ENCODE measurements at places on chromosomes 6 and 20. TPM values are rescaled to one million over a fixed set of nuclear protein-coding genes. Genes with fewer than 3 reads are reported as not detected.

The NHSL1 gene
- total RNA-seq = 1.1 TPM

The B3GAT2 gene
- not detected for total RNA-seq

The RIMS4 gene
- not detected for total RNA-seq

The RBPJL gene
- not detected for total RNA-seq

Measured in activated T-helper 17 cell treated with anti-CD3 and anti-CD28 coated beads, Interleukin-2, amount 50 U/mL, for 72 hours (primary cell).